Stimulated activated CD4-positive, alpha-beta T cell treated with anti-CD3 and anti-CD28 coated beads, Interleukin-15, amount 100 ng/mL, for 1 hour (primary cell): ENCODE measurements at places on chromosomes 5 and 9.

DNA sequence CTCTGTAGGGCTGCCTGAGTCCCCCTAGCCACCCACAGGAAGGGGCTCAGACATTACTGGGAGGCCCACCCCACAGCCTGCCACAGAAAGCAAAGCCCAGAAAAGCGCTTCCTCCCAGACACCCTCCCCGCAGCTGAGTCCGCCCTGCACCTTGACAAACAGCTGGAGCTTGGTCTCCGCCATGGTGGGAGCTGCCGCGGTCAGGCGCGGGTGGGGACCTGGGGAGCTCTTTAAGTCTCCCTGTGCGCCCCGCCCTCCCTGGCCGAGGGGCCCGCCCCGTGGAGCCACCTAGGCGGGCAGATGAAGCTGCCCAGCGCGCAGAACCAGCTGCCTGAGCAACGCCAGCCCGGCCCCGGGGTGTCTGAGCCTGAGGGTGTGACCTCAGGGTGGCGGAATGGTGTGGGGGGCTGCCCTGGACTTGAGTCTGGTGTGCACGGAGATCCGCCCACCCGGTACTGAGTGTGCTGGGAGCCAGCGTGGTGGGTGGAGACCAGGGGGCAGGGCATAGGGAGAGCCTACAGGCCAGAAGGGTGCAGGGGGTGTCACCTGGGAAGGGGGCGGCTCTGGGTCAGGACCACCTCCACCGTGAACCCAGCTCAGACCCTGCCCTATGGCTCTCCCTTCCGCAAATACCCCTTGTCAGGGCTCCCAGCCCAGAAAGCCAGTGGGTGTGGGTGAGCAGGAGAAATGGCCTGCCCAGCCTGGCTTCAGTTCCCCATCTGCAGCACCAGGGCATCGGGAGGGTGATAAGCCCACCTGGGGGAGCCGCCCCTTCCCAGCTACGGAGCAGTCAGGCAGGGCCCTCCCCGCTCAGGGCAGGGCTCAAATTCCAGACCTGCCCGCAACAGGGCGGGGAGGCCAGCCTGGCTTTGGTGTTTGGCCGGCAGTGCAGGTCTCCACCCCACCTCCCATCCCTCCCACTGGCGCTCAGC, at the start of gene CLIC3:
Gene CLIC3, minus strand, starts transcription at position 208 of the 932 bp plus-strand sequence. Its CDS starts 25 bp downstream, at position 183.
- DNase-seq = peak; percentile 28

DNA sequence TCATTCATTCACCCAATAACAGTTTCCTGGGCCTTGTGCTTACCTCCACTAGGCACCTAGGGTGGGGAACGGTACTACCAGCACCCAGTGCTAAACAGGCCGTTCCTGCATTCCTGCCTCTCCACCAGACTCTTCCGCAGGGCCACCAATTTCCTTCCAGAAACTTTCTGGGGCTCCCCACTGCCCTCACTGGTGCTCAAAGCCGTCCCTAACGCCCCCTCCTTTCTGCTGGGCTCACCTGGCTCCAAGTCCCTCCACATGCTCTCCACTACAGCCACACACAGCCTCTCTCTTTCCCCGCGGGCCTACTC, 1.4 kb downstream of the PHF19 start:
- no peak for DNase-seq

DNA sequence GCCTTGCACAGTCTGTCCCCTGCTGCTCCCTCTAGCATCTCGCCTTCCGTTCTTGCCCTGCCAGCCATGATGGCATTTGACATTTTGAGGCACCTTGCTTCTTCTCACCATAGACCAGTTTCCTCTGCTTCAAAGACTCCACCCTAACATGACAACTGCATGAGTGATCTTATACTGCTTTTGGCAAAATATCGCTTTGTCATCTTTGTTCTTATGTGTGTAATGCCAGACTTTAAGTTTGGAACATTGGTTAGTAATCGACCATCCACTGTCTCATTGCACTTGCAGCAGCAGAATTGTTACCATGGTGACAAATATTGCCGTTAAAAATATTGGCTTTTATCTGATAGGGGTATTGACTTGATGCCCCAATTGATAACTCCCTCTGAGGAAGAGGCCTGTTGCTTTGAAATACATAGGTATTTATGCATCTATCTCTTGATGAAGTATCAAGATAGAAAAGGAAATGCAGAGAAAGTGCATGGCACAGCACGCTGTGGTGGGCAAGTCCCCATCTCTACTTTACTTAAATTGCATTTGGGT, 6.8 kb downstream of the GARIN3 start:
- DNase-seq = no peak

- DNase-seq = no peak
Observed at GRCh38 chr9:96663506-96664120, 8.5 kb upstream of the PRXL2C start.

DNA sequence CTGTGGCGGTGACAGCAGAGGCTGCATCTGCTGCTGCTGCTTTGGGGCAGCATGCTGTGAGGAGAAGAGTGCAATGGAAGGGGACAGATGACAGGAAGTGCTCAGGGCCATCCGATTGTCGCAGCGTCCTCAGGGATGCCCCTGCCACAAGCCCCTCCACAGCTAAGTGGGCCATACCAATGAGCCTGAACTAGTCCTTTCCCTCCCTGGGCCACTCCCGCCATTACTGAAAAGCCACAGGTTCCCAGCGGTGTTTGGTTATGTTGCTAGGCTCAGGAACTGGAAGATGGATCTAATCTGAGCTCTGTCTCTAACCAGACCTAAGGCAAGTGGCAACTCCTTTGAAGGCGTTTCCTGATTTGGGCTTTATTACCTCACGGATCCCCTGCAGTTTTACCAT, 109.2 kb downstream of the GAPVD1 start:
- DNase-seq = no peak

DNA sequence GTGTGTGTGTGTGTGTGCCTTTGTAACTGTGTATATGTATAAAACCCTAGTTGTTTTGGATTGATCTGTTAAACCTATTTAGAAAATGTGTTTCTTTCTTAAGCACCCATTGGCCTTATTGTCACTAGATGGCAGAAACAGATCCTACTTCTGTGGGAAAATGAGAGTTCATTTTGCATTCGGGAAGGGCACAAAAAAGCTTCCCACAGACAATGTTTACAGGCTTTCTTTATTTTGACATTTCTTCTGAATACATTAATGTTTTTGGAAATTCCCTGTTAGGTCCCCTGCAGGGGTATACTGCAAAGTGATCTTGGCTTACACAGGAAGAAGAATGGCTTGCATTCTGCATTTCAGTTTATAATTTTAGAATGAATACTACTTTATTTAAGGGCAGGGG, 481.8 kb upstream of the ARRDC3 start:
- DNase-seq = no peak

GRCh38 chr5:178388386-178389025, 155.9 kb upstream of the PHYKPL start:
- no peak for DNase-seq

- no peak for DNase-seq
Observed at GRCh38 chr5:89041249-89041779, 158.3 kb upstream of the MEF2C start.

- DNase-seq = no peak
Observed at GRCh38 chr5:137794863-137795262, 40.7 kb upstream of the HNRNPA0 start.

DNA sequence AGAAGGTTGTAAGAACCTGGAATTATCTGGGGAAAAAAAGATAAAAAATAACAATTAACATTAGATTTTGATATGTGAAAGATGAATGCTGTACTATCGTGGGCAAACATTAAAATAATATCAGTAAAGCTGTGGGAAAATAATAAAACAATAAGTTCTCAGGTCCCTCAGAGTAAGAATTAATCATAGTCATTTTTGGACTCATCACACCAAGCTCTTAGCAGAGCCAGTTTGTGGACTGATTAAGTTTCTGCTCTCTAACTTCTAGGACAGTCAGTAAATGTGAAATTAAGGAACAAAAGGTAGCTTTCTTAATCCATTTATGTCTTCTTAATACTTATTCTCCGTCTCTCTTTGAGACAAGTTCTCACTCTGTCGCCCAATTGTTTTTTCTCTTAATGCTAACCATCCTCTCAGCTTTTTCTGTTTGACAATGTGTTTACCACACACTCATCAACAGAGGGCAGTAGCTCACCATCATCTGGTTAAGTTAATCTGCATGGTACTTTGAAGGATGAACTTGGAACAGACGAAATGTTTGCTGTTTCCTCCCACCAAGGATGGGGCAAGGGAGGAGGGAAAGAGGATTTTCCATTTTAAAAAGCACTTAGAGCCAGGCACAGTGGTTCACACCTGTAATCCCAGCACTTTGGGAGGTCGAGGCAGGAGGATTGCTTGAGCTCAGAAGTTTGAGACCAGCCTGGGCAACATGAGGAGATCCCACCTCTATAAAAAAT, 5.3 kb upstream of the ACO1 start:
- no peak for DNase-seq

DNA sequence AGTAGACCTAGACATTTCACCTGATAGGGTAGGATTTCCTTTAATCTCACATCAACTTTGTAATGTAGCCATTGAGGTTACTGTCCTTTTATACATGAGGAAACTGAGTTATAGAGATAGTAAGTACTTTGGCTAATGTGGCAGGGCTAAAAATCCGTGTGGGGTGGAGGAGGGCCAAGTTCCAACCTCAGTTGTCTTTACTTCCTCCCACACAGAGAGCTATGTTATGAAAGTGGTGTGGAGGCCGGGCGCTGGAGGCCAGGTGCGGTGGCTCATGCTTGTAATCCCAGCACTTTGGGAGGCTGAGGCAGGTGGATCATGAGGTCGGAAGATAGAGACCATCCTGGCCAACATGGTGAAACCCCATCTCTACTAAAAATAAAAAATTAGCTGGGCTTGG, 173.3 kb downstream of the PALM2AKAP2 start:
- no peak for DNase-seq

- no peak for DNase-seq
Observed at GRCh38 chr5:75546830-75547229, 35.1 kb downstream of the POLK start.

- no peak for DNase-seq
Observed at GRCh38 chr5:177189965-177190364, 56.4 kb downstream of the NSD1 start.
